ENCODE measurements at places on chromosomes 5 and 9. TPM values are rescaled to one million over a fixed set of nuclear protein-coding genes. Genes with fewer than 3 reads are reported as not detected.
A peak's percentile ranks its signal among the peaks of the same experiment; 100 is the strongest.

ZNF300 gene
- 1.1 TPM for total RNA-seq

PALM2AKAP2 gene
- 2.0 TPM for total RNA-seq

TCF7 gene
- total RNA-seq: 2.6 TPM

EIF4EBP3 gene
- total RNA-seq: 25.6 TPM

DNA sequence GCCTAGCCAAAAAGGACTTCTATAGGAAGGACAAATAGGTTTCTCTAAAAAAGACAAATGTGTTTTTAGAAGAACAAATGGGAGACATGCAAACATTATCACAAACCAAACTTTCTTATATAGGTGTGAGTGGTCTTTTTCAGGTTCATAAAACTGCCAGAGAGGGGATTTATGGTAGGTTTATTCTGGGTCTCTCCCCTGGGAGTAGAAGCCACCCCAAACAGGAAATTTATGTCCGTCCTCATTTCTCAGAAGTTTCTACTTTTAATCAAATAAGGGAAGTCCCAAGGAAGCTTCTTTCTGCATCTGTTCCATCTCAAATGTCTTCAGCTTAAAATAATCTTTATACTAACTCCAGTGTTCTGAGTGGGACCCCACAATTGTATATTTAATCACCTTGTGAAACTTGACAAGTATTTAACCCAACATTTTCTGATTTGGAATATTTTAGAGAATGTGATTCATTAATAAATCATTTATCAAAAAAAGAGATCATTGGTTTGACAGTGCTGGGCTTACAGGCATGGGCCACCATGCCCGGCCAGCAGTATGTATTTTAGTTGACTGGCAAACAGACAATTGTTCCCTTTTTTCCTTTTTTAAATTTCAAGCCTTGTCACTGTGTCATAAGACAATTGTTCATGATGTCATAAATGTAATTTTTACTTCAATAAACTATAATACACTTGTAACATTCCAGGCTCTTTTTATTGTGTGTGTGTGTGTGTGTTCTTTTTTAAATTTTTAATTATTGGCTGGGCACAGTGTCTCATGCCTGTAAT, 44.6 kb upstream of the GLDC start:
- no peak for DNase-seq

- DNase-seq: no peak
Observed at GRCh38 chr9:69130456-69131441, 43.3 kb upstream of the TJP2 start.

DNA sequence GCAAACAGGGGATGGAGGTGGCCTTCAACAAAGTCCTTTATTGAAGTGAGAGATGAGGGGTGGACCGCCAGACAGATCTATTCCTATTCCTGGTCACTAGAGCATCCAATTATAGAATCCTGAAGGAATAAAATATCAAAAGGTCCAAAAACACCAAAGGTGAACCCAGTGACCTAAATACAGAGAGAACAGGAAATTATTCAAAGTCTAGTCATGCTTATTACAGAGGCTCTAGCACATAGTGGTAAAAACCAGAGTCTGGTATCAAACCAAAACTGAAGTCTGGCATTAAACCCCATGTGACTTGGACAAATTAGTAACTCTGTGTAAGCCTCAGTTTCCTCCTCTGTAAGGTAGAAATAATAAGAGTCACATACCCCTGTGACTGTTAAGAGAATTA, 100.5 kb upstream of the SNX2 start:
- no peak for DNase-seq

DNA sequence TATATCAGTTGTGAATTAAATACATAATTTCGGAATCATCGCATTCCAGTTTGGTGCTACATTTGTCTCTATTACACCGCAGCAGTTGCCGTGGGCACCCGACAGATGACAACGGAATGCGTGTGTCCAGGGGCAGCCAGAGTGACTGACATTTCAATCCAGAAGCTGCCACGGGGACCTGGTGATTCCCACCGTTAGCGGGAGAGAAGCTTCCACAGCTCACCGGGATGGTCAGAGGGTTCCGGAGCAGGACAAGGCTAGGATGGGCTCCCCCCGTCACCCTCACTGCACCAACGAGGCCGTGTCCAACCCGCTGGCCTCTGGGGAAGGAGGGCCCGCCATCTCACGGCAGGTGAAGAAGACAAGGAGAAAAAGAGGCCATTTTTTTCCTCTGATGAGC, 86.8 kb downstream of the GTF3C4 start:
- DNase-seq: peak; percentile 78

GRCh38 chr5:137856916-137857862, 10.5 kb upstream of the MYOT start:
- no peak for DNase-seq

DNA sequence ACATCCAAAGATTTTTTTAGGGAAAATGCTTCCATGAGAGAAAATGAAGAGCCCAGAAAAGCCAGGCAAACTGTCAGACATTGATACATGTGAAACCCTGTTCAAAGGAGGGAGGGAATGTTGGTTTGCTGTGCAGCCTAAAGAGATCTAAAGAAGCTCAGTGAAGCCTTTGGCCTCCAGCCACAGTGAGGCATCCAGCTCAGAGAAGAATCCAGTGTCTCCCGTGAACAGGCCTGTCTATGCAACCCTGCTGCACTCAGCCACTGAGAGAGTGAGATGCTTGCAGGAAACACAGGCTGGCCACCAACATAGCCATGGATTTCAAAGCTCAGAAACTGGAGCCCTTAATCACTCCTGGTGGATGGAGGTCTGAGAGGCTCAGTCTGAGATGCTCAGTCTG, 171.4 kb upstream of the PLCXD3 start:
- DNase-seq: no peak
